Activated T-cell treated with anti-CD3 and anti-CD28 coated beads for 24 hours (primary cell): ENCODE measurements at places on chromosomes 13 and 19.

- peak; percentile 69 for DNase-seq
Observed at GRCh38 chr19:44689290-44690130, 9.4 kb upstream of the CEACAM16 start.

- no peak for DNase-seq
Observed at GRCh38 chr13:65593298-65593874, 1636.8 kb downstream of the PCDH9 start.

GRCh38 chr19:28980236-28980868 is 232.6 kb downstream of the UQCRFS1 start:
- no peak for DNase-seq

DNA sequence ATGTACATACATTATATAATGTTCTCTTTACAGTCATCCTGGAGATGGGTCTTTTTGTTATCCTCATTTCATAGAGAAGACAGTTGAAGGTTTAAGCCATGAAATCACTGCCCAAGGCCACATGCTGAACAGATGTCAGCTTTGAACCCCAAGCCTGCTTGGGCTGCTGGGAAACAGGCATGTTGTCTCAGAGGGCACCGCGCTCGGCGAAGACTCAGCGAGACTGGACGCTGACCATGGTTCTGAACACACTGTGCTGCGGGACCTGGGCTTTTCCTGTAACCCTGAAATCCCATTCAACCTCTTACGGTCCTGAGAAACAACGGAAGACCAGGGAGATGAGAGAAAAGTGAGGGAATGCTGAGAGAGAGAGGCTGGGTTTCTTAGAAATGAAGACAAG is 27.3 kb downstream of the LRFN3 start:
- no peak for DNase-seq

- DNase-seq = no peak
Observed at GRCh38 chr13:73531014-73531413, 472.2 kb downstream of the KLF5 start.

DNA sequence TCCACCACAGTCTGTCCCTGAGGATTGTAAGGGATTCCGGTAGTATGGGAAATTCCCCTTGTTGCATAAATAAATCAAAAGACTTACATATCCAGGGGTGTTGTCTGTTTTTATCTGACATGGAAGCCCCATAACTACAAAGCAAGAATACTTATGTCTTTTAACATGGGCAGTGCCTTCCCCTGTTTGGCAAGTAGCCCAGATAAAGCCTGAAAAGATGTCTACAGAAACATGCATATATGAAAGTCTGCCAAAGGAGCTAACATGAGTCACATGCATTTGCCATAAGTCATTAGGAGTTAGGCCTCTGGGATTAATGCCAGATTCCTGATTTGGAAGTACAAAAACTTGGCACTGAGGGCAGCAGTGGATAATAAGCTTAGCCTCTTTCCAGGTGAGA is 62.1 kb downstream of the ZNF737 start:
- DNase-seq = no peak

DNA sequence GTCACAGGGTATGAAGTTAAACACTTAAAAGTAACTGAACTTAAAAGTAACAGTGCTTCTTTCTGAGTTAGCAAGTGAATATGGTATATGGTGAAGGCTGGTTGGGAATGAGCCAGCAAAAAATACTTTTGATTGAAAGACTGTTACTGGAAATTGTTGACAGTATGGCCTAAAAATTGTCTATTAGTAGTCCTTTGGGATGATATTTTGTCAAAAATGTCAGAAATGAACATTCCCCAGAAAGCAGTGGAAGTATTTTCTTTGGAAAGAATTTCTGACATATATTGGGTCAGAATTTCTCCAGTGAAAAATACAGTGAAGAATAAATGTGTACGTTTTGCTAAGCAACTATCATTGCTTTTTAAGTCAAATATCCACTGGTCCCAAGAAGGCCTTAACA is 860.5 kb downstream of the PCDH9 start:
- no peak for DNase-seq

DNA sequence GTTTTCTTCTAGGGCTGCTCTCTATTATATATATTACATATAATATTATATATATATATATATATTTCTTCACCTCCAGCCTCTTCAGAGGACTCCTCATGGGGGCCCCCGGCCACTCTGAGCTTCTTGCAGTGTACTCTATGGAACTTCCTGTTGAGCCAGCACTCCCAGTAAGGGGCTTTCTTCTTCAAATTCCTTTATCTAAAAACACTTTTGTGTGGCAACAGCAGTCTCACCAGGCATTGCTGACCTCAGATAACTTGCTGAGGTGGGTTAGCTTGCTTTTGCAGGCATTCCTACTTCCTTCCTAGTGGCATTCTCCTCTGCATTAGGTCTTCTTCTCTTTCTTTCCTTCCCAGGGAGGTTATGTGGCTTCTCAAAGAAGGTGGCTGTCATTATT is 381.5 kb downstream of the MYO16 start:
- no peak for DNase-seq

DNA sequence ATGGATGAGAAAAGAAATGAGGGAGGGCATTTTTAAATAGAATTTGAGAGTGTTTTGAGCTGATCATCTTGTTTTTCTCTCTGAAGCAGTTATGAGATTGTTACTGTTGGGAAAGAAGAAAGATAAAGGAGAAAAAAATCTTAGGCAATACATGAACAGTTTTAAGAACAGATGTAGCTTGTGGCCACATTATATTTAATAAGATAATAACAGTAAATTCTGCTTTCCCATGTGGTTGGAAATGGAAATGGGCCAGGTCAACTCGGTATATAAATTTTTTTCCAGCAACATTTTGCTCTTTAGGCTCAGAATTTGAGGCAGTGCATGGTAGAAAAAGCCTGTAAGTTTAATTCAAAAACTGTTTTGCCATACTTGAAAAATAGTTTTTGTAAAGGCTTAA is 118.7 kb downstream of the POSTN start:
- DNase-seq = no peak

GRCh38 chr13:77831866-77832265 is 86.8 kb downstream of the EDNRB start:
- no peak for DNase-seq

GRCh38 chr13:27269114-27269665 is 1.4 kb upstream of the RASL11A start:
- DNase-seq = no peak

GRCh38 chr19:48991873-48992580 is 1.1 kb downstream of the GYS1 start:
- DNase-seq = no peak

DNA sequence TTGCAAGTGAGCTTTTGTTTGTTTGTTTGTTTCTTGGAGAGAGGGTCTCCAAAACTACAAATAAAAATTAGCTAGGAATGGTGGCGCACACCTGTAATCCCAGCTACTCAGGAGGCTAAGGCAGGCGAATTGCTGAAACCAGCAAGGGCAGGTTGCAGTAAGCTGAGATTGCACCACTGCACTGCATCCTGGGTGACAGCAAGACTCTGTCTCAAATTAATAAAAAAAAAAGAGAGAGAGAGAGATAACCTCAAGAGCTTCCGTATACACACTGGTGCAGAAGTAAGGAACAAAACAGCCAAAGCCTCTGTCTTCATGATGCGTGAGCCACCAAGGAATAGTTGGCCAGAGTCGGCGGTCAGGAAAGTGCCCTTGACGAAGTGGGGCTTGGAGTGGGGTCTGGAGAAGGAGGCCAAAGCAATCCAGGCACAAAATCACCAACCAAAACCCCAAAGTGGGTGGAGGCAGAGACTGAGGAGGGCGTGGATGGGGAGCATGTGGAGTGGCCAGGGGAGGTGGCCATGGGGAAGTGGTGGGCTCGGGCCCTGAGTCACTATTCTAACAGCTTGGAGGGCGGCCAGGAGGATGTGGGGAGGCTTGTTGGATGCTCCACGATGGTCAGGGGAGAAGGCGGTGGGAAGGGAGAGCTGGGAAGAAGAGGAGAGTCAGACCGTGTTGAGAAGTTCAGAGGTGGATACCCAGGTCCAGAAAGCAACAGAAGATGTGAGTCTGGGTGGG is 21.2 kb upstream of the TOMM40 start:
- no peak for DNase-seq
